ENCODE measurements at places on chromosomes 6 and 20. TPM values are rescaled to one million over a fixed set of nuclear protein-coding genes. Genes with fewer than 3 reads are reported as not detected.

CLIC5 gene
- not detected for total RNA-seq

C20orf202 gene
- not detected for total RNA-seq

C6orf62 gene
- 32.1 TPM for total RNA-seq

FOXF2 gene
- total RNA-seq, result 3.1 TPM

CLPSL1 gene
- not detected for total RNA-seq

PNPLA1 gene
- not detected for total RNA-seq

SNAP91 gene
- total RNA-seq, result 0.57 TPM

UNC5CL gene
- total RNA-seq, result 0.53 TPM

SCUBE3 gene
- 1.0 TPM for total RNA-seq

UCKL1 gene
- 36.6 TPM for total RNA-seq

SLC13A3 gene
- total RNA-seq, result 2.8 TPM

E2F1 gene
- 45.6 TPM for total RNA-seq

KHDC1 gene
- total RNA-seq, result not detected

HLA-DRB1 gene
- total RNA-seq, result 68.2 TPM

FAXC gene
- total RNA-seq, result 2.8 TPM

RFX6 gene
- total RNA-seq, result not detected

POU5F1 gene
- total RNA-seq, result 0.21 TPM

Data from A375 (cell line).